ENCODE measurements at places on chromosomes 1 and 21.
A peak's percentile ranks its signal among the peaks of the same experiment; 100 is the strongest.

- DNase-seq: no peak
Measured at GRCh38 chr1:29542548-29542947, 306.2 kb downstream of the PTPRU start.

GRCh38 chr1:192506741-192507155, 68.8 kb upstream of the RGS1 start:
- peak; percentile 23 for DNase-seq

GRCh38 chr1:238223076-238223640, 332.4 kb upstream of the ZP4 start:
- DNase-seq: no peak

DNA sequence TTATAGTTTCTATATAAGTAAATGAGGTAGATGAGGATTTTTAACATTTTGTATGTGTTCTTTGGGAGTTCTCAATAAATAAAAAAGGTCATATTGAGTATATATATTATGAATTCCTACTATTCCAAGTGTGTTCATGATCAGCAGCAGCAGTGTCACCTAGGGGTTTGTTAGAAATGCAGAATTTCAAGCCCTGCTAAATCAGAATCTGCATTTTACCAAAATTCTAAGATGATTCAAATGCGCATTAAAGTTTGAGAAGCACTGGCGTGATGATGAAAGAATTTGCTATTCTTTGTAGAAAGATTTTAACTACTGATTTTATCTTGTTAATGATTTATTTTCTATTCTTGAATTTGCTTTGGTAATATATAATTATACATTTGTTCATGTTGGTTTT, 28.7 kb downstream of the F3 start:
- DNase-seq: no peak

GRCh38 chr1:214943054-214943453, 139.5 kb upstream of the KCNK2 start:
- DNase-seq: no peak

- no peak for DNase-seq
Measured at GRCh38 chr21:33980276-33980916, 64.8 kb upstream of the ATP5PO start.

- DNase-seq: no peak
Measured at GRCh38 chr1:31373056-31373896, at the start of gene FABP3. TSS of gene FABP3 (minus strand) at chr1:31373076. CDS start at chr1:31373014, 62 bp downstream.

Measured in HCT116 (cell line).